Activated T-helper 1 cell treated with anti-CD3 and anti-CD28 coated beads, Interleukin-12 subunit alpha, Interleukin-12 subunit beta, Interleukin-2, Interleukin-4 antibody, amounts not matched to agents 30 ng/mL and 10 ng/mL and 1 ng/mL, durations not matched to agents 14 hours and 24 hours and 36 hours (primary cell): ENCODE measurements at places on chromosomes 5 and 9. TPM values are rescaled to one million over a fixed set of nuclear protein-coding genes. Genes with fewer than 3 reads are reported as not detected.

ARHGEF28 gene
- total RNA-seq, result 0.03 and 0.29 TPM in 2 replicates

PPP3R2 gene
- total RNA-seq, result not detected in 2 replicates

SPATA31C1 gene
- not detected in 2 replicates for total RNA-seq

KCNV2 gene
- total RNA-seq, result not detected in 2 replicates

C9orf50 gene
- total RNA-seq, result not detected in 2 replicates

C5orf58 gene
- total RNA-seq, result not detected in 2 replicates

DEPDC1B gene
- total RNA-seq, result 19.6 and 21.2 TPM in 2 replicates

SPATA31E1 gene
- not detected in 2 replicates for total RNA-seq

GGTA1 gene
- 0.12 and 0.16 TPM in 2 replicates for total RNA-seq

FOXD4L5 gene
- 0.08 and 0.27 TPM in 2 replicates for total RNA-seq
